ENCODE measurements at places on chromosomes 5 and 9. TPM values are rescaled to one million over a fixed set of nuclear protein-coding genes. Genes with fewer than 3 reads are reported as not detected.

The MIER3 gene
- polyA plus RNA-seq = 6.0 TPM

The PCDHGA12 gene
- polyA plus RNA-seq = 0.12 TPM

The LRRTM2 gene
- not detected for polyA plus RNA-seq

The C9 gene
- polyA plus RNA-seq = not detected

The CER1 gene
- not detected for polyA plus RNA-seq

The SLC2A6 gene
- 3.1 TPM for polyA plus RNA-seq

The IL13 gene
- not detected for polyA plus RNA-seq

The ACTBL2 gene
- polyA plus RNA-seq = 0.19 TPM

The ECSCR gene
- polyA plus RNA-seq = 7.3 TPM

The CCNH gene
- polyA plus RNA-seq = 46.9 TPM

The HAVCR2 gene
- polyA plus RNA-seq = 2.1 TPM

The TRPM3 gene
- polyA plus RNA-seq = 0.50 TPM

All from stomach (tissue), 19 donors.